Fibroblast of the aortic adventitia (primary cell): ENCODE measurements at places on chromosomes 16 and 17.
A peak's percentile ranks its signal among the peaks of the same experiment; 100 is the strongest.

GRCh38 chr16:27228621-27229501, 25.5 kb downstream of the KDM8 start:
- no peak for DNase-seq

DNA sequence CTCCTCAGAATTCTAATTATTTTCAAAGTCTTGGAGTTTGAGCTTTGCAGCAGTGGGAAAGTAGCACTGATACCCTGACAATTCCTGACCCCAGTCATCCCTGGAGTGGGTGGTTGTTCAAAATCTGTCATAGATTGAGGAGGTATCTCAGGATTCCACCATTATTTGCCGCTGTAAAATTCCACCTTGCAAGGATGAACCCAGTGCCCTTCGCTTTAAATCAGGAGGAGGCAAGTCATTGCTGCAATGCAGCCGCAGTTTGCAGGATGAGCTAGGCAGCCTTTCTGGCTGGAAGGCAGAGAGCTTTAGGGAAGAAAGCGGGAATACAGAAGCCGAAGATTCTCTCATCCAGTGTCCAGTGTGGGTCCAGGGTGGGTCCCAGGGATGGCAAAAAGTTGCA, 296.9 kb downstream of the RBFOX1 start:
- DNase-seq, result no peak

GRCh38 chr16:19085679-19086200, 18.3 kb downstream of the COQ7 start:
- DNase-seq, result peak; percentile 47

- peak; percentile 53 for DNase-seq
These were observed 22.8 kb downstream of the FAM117A start for GRCh38 chr17:49741009-49741691.

GRCh38 chr17:43406676-43407645, 8.2 kb downstream of the ARL4D start:
- DNase-seq, result peak; percentile 86

GRCh38 chr16:30785126-30786106, 1.6 kb downstream of the ZNF629 start:
- no peak for DNase-seq

DNA sequence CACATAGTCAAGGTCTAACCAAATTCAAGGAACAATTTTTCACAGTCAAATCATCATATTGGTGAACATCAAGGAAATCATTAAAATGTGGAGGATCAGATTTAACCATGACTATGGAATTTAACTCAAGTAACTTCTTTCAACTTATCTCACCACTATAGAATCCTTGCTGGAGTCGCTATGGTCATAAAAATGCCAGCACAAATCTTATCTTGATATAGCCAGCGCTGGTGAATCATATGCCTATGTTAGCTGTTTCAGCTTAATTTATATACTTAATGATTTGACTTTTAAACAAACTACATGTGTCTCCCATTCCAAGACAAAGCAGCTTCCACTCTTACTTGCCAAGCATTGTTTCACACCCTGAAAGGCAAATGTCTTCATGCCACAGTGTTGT, 416.4 kb downstream of the CDH11 start:
- DNase-seq, result no peak

DNA sequence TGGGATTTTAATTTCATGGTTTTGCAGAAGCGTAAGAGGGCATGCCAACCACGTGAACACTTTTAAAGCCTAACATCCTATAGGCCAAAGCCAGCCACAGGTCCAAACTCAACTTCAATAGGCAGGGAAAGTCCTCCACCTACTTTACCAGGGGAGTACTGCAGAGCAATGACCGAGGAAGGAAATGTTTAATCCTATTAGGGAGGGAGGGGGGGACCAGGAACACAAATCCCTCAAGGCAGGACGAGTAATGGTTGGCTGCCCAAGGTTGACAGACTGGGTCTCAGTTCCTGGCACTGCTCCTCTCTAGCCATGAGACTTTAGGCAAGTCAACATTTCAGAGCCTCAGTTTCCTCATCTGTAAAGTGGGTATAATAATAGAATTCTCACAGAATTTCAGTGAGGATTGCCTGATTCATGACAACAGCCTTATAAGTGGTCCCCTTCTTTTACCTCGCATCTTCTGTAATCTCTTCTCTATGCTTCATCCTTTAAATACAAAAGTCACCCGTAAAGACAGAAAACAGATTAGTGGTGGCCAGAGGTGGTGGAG, 315.8 kb downstream of the HAPSTR1 start:
- no peak for DNase-seq

DNA sequence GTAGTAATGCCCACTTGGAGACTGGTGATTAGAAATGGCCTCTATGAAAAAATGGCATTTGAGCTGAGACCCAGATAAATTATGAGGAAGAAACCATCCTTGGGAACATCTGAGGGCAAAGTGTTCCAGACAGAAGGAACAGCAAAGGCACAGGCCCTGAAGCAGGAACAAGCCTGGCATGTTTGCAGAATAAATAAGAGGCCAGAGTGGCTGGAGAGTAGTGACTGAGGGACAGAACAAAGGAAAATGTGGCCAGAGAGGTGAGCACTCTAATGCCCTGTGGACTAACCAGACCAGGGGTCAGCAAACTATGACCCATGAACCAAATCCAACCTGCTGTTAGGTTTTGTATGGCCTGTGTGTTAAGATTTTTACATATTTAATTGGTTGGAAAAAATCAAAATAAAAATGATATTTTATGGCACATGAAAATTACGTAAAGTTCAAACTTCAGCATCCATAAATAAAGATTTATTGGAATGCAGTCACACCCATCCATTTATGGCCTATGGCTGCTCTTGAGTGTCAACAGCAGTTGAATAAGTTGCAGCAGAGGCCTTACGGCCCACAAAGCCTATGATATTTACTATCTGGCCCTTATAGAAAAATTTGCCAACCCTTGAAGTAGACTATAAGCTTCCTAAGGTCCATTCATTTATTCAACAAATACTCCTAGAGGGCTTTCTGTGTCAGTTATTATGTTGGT, 210.0 kb upstream of the TOX3 start:
- no peak for DNase-seq

- no peak for DNase-seq
These were observed 12.6 kb upstream of the CEP20 start for GRCh38 chr16:15900901-15901500.

- DNase-seq, result no peak
These were observed 12.7 kb downstream of the MAPT start for GRCh38 chr17:45906927-45907622.

- DNase-seq, result no peak
These were observed 1.9 kb downstream of the CDH13 start for GRCh38 chr16:82628711-82629110.

- no peak for DNase-seq
These were observed 13.2 kb upstream of the SLC7A5 start for GRCh38 chr16:87882436-87883019.

DNA sequence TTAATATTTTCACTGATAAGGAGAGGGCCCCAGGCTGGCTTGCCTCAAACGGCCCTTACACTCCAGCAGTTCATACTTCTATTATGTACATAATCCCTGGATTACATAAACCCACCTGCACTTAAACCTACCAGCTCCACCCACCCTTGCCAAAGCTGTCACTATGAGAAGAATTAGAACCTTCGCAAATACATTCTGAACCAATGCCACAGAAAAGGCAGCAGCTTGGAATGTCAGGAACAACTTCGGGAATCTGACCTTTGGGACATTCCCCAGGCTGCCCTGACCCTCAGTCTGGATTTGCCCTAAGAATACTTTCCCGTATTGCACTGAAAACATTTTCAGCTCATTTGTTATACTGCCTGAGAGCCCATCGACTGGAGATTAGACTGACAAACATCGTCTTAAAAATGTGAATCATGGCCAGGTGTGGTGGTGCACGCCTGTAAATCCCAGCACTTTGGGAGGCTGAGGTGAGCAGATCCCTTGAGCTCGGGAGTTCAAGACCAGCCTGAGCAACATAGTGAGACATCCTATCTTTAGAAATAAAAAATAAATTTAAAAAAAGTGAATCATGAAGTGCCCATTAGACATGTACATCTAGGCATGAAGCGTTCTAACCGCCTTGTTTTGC, 21.0 kb upstream of the SEC14L1 start:
- no peak for DNase-seq

DNA sequence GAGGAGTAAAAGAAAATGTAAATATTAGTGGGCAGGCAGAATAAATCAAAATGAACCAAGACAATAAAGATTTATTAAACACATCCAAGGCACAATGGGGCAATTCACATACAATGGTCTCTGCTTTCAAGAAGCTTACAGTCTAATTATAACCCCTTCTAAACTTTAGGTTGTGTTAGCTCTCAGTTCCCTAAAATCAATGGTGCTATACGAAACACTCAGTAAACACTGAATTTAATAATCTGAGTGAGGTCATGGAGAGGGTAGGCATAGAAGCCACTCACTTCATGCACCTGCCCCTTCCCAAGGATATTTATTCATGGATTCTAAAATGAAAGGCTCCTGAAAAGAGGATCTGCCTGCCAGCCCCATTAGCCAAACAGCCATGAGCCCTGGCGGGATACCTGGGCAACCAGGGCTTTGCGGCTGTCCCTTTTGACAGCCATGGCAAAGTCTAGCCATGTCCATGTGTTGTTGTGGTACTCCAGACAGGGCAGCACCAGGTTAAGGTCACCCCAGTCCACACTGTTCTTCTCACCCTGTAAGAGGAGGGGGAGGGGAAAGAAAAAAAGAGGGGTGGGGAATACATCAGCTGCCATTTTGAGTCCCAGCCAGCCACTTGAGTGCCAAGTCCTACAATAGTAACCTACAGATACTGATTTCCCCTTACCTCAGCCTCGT, 1.4 kb upstream of the RSKR start:
- no peak for DNase-seq

DNA sequence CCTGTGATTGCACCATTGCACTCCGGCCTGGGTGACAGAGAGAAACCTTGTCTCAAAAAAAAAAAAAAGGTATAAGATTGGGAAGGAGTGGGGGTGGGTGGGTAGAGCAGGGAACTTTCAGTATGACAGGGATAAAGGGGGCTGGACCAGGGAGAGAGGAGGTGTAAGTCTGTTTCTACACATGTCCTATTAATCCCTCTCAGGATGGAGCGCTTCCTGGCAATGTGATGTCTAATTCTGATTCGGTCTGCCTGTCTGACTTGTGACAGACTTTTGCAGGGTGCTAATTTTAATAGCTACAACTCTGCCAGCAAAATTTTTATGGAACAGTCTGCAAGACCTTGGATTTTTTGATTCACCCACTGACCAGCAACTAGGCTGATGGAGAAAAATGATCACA, 53.8 kb upstream of the SLC25A19 start:
- DNase-seq, result no peak

GRCh38 chr16:11045846-11046245, 101.5 kb downstream of the CLEC16A start:
- peak; percentile 59 for DNase-seq

GRCh38 chr17:73635101-73635817, 9.0 kb downstream of the SDK2 start:
- DNase-seq, result no peak

DNA sequence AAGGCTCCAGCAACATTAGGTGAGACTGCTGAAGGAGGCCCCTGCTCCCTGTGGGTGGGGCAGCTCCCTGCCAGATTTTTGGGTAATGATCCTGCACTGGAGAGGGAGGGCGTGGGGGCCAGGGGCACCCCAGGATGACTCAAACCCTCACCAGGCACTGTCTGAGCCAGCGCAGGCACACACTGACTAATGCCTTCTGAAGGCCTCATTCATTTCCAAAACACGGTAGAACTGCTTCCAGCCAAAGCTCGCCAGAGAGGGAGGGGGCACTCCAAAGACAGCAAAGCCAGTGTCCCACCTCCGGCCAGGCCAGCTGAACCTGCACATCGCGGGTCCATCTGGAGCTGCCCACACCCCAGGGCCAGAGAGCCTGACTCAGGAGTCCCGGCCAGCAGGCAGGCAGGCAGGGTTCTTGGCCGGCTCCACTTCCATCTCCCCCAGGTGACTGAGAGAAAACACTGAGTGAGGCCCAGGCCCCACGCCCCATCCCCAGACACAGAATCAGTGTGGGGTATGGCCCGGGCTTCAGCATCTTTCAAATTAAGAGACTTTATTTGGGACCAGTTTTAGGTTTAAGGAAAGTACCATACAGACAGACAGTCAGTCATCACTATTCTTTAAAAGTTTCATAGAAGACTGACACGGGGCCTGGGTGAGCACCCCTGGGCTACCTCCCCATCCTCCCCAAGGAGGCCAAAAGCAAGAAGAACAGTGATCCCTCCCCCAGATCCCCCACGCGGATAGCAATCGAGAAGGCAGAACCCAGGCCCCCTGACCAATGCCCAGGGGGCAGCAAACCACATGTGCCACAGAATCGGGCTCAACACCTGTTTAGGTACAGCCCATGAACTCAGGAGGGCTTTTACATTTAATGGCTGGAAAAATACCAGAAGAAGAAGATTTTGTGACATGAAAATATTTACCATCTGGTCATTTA, 2.3 kb downstream of the PIEZO1 start:
- DNase-seq, result peak; percentile 70

GRCh38 chr17:63479495-63480184, 2.8 kb downstream of the ACE start:
- DNase-seq, result no peak

DNA sequence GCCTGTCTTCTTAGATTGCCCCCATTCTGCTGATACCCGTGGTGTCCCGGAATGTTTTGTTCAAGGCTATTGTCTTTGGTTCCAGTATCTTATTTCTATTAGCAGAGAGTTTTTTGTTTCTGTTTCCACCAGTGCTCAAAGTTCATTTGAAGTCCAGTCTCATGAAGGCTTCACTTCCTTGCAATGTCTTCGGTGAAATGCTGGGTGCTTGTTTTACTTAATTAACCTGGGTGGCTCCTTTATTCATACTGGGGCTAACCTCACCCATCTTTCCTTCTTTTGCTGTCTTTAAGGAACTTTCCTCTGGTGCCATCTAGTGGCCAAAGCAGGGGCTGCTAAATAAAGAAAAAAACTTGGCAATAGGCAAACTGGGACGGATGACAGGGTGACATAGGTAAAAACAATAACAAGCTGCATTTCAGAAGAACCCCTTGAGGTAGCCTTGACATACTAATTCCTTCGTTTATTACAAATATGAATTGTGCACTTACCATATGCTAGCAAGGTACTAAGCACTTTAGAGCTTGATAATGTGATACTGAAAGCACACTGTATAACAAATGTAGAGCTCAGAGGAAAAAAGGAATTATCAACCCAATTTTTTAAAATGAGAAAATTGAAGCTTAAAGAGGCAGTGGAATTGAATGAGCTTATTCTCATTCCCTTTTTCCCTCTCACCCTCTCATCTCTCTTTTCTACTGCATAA, 2.8 kb upstream of the SMIM36 start:
- peak; percentile 78 for DNase-seq

DNA sequence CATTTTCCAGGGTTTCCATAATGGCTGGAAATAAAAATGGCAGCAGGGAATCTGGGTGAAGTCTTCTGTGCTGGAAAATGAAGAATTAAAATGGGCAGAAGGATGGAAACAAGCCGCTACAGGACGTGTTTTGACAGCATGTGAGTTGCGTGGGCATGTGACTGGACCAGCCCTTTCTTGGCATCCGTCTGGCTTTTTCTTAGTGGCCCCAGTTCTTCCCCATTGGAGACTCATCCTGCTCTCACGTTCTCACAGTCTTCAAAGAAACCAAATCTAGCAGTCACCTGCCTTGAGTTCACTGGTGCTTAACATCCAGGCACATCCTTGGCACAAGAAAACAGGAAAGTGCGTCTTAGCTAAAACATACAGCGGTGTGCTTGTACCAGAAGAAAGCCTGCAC, 180.2 kb upstream of the CACNG5 start:
- DNase-seq, result no peak
